Neural progenitor cell (in vitro differentiated cells): ENCODE measurements at places on chromosomes 6 and 20.

DNA sequence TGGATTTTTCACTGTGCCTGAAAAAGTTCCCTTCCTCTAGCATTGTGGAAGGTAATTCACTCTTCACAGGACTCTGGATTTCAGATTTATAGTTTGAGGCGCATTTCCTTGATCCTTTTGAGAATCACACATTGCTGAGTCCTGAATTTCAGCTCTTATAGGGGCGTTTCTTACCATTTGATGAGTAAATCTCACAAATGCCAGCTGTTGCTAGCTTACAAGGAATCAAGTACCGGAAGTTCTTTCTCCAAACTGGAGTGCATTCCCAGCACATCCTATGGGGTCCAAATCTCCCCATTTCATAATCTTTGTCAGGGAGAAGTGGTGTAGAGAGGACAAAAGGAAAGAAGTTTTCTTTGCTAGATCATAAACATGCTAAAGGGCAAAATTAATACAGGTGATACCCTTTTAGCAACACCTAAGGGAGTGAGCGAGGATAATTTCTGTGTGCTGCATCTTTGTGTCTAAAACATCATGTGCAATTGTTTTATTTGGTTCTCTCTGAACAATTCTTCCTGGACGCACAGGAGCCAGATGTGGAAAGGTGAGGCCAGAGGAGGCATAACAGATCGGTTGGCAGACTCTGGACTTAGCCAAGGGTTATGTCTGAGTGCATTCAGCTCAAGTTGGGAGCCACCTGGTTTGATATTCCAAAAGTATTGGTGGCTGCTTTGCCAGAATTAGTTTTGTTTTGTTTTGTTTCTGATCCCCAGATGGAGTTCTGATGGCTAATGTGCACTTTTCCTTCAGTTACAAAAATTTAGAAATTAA lies 37.4 kb upstream of the EYA2 start:
- no peak for DNase-seq

- no peak for DNase-seq
Observed at GRCh38 chr6:167493976-167494697, 169.3 kb downstream of the TTLL2 start.

GRCh38 chr20:43724383-43724782 lies 2.4 kb downstream of the GTSF1L start:
- no peak for DNase-seq

- DNase-seq, result peak; percentile 26
Observed at GRCh38 chr6:16338577-16339264, 100.3 kb downstream of the GMPR start.
